ENCODE measurements at places on chromosomes 12 and 14.

GRCh38 chr14:69989622-69990021, 110.4 kb downstream of the SMOC1 start:
- DNase-seq, result no peak

- no peak for DNase-seq
These were observed 52.5 kb upstream of the FOXN3 start for GRCh38 chr14:89469210-89470198.

DNA sequence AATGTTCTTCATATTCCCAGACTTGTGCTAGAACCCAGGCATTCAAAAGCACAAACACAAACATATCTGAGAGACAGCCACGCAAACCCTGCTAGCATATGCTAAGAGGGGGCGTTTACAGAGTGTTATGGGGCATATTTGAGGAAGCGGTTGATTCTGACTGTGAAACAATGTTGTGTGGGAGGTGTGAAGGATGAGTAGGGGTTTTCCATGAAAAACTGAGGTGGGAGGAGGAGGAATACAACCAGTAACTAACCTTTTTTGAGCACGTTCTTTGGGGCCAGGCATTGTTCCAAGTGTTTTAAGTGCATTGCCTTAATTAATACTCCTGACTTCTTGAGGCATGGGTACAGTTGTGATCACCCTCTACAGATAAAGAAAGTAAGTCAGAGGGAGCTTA, 499.5 kb downstream of the AACS start:
- DNase-seq, result no peak

DNA sequence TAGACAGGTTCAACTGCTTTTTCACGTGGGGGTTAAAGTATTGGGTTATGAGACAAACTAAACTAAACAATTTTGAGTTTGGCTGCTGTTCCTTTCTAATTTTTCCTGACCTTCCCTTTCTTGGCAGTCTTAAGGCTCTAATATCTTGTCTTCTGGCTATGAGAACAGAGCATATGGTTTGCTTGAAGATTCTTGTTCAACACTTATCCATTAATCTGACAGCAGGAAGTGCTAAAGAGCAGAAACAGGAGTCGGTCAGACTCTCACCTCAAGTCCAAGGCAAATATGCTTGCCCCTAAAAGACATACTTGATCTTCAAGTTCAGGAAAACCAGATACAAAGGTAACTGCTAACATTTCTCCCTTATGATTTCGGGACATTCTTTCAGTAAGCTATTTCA, 52.6 kb upstream of the KCNJ8 start:
- DNase-seq, result no peak

DNA sequence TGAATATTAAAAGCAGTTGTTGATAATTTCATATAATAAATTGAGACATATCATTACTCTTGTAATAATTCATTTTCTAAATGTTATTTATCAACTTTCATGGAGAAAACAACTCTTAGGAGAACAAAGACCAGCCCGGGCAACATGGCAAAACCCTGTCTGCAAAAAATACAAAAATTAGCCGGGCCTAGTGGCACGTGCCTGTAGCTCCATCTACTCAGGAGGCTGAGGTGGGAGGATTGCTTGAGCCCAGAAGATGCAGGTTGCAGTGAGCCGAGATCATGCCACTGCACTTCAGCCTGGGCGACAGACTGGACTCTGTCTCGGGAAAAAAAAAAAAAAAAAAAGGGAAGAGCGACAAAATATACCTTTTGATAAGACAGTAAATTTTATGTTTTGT, 21.2 kb downstream of the SLC35E3 start:
- no peak for DNase-seq

- no peak for DNase-seq
These were observed 49.0 kb downstream of the MDGA2 start for GRCh38 chr14:47626151-47627035.

DNA sequence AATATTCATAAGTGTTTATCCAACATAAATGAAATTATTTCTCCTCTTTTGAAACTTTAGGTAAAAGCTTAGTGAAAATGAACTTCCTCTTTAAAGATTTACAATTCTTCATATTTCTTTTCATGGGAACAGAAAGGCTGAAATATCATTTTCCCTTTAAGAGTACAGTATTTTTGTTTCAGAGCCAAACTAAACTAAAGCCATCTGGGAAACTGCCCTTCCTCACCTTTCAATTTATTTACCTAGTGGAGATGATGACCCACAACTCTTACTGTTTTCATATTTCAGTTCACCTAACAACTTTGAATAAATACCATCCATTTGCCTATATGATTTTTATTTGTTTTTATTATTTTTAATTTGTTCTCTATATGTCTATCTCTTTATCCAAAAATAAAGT, 105.4 kb downstream of the ALX1 start:
- DNase-seq, result no peak

- DNase-seq, result no peak
These were observed 863.2 kb downstream of the LRFN5 start for GRCh38 chr14:42469637-42470426.

- no peak for DNase-seq
These were observed at the start of gene FLRT2 for GRCh38 chr14:85529803-85530574. TSS of gene FLRT2 (plus strand) at chr14:85530144. CDS start at chr14:85621515, 91,371 bp downstream.

GRCh38 chr14:100815478-100816285, 10.2 kb upstream of the MEG3 start:
- no peak for DNase-seq

DNA sequence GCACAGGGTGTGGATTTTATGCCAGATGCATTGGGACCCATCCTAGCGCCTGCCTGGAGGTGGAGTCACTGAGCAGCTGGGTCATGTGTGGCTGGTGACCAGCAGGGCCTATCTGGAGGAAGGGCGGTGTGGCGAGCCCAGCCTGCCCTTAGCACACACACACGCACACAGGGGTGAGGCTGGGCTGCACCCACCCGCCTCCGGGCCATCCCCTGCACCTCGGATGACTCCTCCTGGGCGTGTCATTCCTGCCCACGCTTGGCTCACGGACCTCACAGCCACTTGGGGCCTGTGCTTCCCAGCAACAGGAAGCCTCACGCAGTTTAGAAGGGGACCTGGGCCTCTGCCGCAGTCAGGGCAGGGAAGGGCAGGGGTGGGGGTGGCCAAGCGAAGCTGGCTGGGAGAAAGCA, 36.2 kb upstream of the FZD10 start:
- DNase-seq, result no peak

- no peak for DNase-seq
These were observed 290.7 kb upstream of the ALG10B start for GRCh38 chr12:38025916-38026315.

GRCh38 chr14:53047307-53048069, 96.6 kb upstream of the FERMT2 start:
- DNase-seq, result no peak

DNA sequence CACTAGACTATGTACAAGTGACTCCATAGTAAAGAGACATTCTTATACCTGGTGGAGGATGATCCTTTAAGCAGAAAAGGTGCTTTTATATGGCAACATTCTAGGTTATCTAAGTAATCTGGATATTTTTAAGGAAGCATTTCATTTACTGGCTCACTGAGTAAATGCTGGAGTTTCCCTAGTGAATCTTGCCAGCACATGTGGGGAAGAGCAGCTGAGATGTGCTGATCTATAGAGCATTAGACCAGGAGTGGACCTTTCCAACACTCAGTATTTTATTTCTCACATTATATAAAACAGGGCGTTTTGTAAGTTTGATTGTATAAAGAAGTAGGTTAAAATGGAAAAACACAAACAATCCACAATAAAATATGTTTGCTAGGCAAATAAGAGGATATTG, 478.5 kb downstream of the ATP23 start:
- DNase-seq, result no peak

DNA sequence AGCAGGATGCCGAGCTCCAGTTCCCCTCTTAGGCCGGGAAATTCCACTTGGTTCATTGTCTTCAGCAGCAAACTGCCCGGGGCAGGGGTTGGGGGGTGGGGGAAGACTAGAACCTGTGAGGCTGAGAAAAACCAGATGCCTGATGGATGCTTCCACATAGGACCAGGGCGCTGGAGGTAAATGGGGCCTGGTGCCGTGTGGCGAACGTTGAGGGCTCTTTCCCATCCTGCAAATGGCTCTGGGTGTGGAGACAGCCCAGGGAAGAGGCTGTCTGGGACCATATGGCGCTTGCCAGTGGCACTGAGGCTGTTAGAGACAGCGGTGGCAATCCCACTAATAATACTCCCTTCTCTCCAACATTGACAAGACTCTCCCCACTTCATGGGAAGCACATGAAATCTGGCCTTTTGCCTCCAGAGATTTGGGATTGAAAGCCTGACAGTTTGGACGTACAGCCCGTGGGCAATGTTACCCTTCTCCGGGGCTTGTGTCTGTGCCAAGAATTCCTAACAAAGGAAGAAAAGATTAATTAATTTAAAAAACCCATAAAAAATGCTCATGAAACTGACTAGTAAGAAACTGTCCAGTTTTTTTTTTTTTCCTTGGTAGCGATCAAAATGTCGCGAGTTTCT, 44.5 kb downstream of the MAP1LC3B2 start:
- DNase-seq, result no peak

GRCh38 chr14:52850451-52850909, 59.1 kb upstream of the GNPNAT1 start:
- DNase-seq, result no peak

DNA sequence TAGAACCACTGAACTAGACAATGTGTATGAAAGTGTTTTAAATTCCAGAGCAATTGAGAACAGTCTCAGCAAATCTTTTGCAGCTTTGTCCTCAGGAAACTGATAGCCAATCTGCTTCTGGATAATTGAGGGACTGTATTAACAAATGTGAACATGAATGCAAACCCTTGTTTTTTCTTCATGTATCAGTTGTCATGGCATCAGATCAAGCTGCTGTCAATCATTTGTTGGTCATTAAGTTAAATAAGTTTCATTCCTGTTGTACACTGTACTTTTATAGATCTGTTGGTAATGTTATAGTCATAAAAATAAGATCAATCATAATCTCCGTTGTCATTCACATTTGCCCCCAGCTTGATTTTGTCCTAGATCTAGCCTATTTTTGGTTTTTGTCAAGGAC, 65.5 kb upstream of the RFX4 start:
- no peak for DNase-seq

- DNase-seq, result peak; percentile 20
These were observed 23.1 kb downstream of the BICDL1 start for GRCh38 chr12:120012067-120012621.

GRCh38 chr12:51357374-51358047, 11.0 kb upstream of the CELA1 start:
- DNase-seq, result peak; percentile 51

- no peak for DNase-seq
These were observed 3.8 kb upstream of the HOXC8 start for GRCh38 chr12:54004841-54005530.

GRCh38 chr12:26122061-26122680, 2.7 kb downstream of the BHLHE41 start:
- DNase-seq, result peak; percentile 40

DNA sequence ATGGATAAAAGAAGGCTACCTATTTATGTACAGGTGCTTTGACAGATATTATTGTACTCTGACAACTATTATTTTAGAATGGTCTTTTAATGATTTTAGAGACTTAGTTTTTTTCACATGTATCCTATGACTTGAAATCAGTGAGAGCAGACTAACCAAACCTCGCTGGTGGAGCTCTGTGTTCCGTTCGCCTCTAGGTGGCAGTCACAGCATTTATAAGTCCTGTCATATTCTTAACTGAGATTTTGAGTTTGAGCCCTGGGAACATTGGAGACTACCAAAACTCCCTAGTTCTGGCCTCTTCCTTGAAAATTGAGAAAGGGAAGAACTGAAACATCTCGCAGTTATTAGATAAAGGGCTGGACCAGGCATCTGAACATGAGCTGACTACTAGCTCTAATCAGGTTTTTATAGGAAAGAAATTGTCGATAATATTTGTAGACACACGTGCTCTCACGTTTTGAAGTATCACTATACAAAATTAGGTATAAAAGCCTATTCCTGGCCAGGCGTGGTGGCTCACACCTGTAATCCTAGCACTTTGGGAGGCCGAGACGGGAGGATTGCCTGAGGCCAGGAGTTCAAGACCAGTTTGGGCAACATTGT, 48.3 kb downstream of the TTLL5 start:
- peak; percentile 56 for DNase-seq

GRCh38 chr14:32728976-32729375, 209.7 kb upstream of the NPAS3 start:
- no peak for DNase-seq

DNA sequence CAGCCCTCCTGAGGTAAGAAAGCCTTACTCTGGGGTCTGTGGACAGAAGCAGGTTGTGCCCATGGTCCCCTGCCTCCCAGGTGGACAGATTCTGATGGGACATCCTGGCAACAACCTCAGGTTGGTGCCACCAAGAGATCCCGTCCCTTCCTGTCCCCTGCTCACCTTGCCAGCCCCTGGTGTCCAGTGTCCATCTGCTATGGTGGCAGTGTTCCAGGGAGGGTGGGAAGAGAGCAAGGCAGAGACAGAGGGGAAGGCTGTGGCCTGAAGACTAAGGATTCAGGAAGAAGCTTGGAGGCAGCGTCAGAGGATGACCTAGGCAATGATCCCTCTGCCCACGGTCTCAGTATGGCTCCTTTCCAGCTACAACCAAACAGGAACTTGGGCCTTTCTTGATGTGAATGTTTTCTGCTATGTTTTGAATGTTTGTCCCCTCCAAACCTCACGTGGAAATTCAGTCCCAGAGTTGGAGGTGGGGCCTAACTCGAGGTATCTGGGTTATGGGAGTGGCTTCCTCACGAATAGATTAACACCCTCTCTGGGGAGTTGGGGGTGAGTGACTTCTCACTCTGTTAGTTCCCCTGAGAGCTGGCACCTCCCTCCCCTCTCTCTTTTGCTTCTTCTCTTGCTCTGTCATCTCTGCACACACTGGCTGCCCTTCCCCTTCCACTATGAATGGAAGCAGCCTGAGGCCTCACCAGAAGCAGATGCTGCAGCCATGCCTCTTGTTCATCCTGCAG, 26.9 kb downstream of the IQSEC3 start:
- DNase-seq, result no peak

DNA sequence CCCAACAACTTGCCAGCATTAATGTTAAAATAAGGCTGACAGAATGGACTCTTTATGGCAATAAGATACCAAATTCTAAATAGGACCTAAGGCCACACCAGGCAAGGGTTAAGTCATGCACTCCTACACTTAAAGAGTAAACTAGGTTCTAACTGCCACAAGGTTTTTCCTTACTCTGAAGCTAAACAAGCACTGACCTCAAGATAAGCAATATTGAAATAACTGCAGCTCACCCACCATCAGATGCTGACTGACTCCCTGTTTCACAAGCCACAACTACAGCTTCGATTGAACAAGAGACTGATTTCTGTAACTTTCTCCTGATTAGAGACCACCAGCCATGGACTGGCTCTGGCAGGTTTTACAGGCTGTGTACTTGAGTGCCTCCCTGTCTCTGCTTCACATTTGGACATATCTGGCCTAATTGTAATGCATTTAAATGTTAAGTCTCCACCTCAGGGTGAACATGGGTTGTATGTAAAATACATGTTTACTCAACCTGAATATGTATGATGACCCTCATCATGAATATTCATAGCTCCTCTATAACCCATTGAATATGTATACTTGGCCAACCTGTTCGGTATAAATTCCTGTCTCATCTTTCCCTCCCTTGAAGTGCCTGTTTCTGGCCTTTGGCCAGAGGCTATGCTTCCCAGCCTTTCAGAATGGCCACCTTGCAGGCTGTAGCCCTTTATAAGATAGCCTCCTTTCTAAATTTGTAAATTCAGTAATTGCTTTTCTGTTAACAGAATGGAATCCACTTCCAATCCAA, 70.5 kb upstream of the DAAM1 start:
- no peak for DNase-seq

- DNase-seq, result no peak
These were observed 80.0 kb downstream of the SINHCAF start for GRCh38 chr12:31245822-31246469.

GRCh38 chr12:70052931-70053497, 190.2 kb upstream of the CNOT2 start:
- DNase-seq, result no peak
